Umbilical cord (tissue), 2 donors: ENCODE measurements at places on chromosomes 3 and 15. TPM values are rescaled to one million over a fixed set of nuclear protein-coding genes. Genes with fewer than 3 reads are reported as not detected.

Gene GHSR
- 1.4 TPM for total RNA-seq

Gene ZNF621
- total RNA-seq = 20.5 TPM

Gene ZDHHC19
- total RNA-seq = 6.7 TPM

Gene IL5RA
- 3.9 TPM for total RNA-seq

Gene AMIGO3
- 2.4 TPM for total RNA-seq

Gene MYO5C
- total RNA-seq = 2.2 TPM

Gene NEDD4
- total RNA-seq = 60.7 TPM

DNA sequence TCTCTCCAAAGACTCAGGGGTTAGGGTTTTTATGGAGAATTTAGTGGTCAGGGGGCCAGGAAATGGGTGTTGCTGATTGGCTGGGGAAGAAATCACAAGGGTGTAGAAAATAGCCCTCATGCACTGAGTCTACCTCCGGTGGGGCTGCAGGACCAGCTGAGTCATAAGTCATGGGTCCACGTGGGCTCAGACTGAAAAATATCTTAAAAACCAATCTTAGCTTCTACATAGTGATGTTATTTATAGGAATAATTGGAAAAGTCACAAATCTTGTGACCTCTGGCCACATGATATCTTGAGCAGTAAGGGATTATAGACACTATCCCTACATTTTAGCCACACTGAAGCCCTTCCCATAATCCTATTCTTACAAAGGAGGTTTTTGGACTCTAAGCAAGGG is 224.0 kb downstream of the DPH6 start:
- no peak for DNase-seq

DNA sequence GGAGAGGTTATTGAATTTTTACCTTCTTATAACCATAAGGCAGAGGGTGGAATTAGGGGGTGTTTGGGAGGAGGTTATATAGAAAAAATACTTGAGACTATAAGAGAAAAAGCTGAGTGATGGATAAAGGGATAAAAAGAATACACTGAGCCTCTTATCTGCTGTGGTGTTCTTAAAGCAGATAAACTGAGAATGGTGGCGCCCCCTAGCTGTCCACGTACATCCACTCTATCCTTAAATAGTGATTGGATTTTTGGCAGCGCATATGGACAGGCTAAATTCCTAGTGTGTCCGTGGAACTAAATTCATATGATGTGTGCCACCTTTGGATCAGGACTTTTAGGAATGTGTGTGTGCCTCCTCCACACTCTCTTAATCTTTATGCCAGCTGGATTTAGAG is 121.1 kb downstream of the OXSM start:
- no peak for DNase-seq

DNA sequence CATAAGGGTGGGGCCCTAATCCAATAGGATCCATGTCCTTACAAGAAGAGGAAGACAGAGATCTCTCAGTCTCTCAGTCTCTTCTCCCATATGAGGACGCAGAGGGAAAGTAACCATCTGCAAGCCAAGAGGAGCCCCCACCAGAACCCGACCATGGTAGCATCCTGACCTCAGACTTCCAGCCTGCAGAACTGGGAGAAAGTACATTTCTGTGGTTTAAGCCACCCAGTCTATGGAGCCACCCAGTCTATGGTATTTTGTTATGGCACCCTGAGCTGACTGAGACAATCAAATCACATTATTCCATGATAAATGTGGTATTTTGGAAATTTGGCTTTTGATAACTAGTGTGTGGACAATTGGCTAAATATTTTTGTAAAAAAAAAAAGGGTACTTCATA is 101.5 kb upstream of the TMC3 start:
- no peak for DNase-seq

DNA sequence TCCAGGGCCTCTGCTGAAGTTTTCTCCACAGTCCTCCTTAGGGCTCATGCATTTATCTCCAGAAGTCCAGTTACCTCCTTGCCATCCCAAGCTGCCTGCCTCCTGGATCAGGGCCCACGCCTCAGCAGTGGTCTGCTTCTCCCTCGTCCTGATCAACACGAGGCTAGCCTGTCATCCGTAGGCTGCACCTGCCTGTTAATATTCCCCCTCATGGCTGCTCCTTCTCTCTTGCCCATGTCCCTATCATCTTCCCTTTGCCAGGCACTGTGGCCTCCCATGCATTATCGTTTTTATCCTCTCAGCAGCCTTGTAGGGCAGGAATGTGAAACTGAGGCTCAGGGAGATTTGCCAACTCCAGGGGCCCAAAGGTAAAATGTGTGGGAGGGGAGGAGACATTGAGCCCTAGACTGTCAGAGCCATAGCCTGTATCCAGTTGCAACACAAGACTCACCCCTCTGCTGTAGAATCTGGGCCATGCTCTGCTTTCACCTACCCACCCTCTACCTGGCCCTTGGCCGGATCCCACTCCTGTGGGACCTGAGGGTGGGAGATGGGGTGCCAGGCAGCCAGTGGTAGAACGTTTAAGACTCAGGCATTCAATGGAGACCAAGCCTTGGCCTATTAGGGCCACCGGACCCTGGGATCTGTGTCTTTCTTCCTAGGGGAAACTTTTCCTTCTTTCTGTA is 4.6 kb downstream of the GRM2 start:
- DNase-seq = no peak

DNA sequence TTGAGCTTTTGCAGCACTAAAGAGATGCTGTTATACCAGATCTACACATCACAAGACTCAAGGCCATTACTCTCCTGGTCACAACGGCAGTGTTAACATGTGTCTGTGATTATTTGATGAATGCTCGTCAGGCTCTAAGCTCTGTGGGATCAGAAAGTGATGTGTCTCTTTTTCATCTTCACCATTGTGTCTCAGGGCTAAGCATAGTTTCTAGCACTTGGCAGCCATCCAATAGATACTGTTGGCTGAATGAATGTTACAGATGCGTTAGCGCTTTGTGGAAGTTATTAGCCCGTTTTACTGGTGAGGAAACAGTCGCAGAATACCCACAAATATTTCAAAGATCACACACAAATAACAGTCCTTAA is 1.2 kb upstream of the FAM81A start:
- DNase-seq = peak; percentile 64

GRCh38 chr3:150184426-150185071 is 213.9 kb upstream of the PFN2 start:
- no peak for DNase-seq

DNA sequence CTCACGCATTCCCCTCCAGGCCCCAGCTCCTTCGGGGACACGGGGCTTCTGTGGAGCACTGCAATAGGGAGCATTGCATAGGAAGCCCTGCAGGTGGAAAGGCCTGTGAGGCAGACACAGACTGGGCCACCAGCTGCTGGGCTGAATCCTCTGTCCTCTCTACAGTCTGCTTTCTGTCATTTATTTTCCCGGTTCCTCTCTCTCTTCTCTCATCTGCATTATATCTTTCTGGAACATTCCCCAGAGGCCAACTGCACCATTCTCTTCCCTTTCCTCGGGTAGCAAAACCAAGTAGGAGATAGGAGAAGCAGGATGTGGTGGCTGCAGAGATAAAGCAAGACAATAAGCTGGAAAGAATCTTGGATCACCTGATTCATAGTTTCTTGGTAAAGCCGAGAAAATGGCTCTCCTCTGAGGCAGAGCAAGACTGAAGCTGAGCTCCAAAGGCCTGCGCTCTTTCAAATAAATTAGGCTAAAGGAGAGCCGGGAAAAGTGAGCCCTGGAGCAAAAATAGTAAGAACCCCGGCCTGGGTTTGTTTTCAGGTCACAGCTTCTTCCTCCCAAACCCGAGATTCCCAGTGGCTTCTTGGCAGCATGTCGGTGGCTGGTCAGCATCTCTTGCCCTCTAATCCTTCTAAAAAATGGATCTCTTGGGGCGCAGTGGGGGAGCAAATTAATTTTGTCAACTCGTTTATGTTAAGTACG is 5.3 kb downstream of the TM4SF4 start:
- DNase-seq = no peak

GRCh38 chr15:19987389-19988048 is 554.1 kb downstream of the GOLGA6L6 start:
- no peak for DNase-seq
